ENCODE measurements at places on chromosomes 5 and 9.

DNA sequence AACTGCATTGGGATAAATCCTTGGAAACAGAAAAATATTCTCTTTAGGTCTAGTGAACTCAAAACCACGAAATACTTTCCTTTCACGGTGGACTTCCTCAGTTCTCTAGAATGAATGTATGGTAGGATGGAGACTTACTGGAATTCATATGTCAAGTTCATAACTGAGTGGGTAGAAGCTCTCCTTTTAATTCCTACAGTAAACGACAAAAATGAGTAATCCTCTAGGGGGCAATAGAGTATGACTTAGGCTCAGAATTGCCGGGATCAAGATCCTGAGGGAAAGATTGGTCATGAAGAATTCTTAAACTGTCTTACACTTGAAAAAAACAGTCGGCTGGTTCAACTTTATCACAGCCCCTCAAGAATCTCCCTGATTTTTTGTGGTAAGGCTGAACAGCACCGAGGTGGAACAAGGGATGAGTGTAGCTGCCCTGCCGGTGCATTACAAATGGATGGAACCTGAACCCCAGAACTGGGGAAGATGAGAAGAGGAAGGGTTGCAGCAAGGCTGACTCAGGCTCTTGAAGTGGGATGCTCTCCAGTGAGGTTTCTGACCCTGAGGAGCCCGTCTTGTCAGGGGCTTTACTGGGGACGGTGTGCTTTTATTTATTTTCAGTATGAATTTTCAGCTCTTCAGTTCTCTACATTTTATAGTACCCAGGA is 14.0 kb upstream of the LOX start:
- no peak for DNase-seq

- DNase-seq, result no peak
Measured at GRCh38 chr5:85170183-85170582, 785.5 kb upstream of the EDIL3 start.

DNA sequence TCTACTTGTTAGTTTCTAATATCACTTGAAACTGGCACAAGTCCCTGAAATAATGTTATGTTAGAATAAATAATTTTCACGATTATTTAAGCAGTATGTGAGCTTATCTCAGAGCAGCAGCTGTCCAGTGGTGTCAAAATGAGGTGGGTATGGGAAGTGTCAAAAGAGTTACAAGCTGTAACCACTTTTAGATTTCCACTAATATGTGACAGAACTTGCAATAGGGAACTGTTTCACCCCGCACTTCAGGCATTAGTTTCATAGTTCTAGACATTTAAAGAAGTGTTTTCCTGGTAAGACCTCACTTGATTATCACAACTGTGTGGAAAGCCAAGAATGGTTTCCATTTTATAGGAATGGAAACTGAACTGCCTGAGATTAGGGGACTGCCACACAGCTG is 2.9 kb upstream of the ISCA1 start:
- no peak for DNase-seq

DNA sequence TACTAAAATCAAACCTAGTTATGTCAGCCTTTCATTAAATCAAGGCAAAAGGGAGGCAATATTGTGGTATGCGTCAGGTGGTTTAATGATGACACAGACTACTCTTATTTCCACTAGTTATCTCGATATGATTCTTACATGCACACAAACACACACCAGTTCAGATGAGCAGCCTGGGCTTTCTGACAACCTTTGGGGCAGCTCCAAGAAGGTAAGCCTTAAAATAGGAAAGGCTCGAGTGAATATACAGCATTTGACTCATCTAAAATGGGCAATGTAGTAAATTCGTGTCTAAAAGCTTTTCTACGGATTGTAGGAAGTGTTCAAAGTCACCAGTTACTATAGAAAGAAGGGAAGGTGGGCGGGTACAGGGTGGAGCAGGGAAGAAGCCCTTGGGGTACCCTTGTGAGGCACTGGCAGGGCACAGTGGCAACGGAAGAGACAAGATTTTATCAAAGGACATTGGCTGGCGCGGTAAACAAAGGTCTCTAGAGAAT is 1.9 kb downstream of the ANKH start:
- DNase-seq, result peak; percentile 23

DNA sequence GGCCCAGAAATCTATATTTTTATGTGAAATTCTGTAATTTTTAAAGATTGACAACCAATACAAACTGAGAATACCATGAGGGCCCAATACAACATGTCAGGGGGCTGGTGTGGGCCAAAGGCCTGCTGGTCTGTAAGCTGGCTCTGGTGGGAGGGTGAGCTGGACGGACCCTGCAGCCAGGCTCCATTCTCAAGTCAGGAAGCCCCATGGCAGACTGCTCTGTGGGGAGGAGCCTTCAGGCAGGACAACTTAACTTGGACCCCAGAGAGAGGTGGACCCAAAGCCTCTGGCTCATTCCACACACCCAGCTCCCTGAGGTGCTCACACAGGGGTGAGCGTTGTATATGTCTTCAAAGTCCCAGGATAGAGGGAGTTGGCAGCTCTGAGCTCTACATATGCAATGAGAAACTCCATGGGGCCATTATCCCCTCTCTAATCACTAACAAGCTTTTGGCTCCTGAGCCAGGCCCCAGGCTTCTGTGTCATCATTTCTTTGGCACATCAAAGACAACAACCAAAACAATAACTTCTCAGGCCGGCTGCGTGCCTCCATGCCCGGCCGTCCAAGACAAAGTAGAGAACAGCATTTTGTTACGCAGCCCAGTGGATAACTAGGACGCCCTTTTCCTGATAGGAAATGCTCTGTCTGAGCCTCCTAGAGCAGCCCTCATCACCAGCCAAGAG is 6.4 kb downstream of the SEPTIN8 start:
- DNase-seq, result no peak

GRCh38 chr5:137303509-137303908 is 195.6 kb downstream of the SPOCK1 start:
- no peak for DNase-seq

DNA sequence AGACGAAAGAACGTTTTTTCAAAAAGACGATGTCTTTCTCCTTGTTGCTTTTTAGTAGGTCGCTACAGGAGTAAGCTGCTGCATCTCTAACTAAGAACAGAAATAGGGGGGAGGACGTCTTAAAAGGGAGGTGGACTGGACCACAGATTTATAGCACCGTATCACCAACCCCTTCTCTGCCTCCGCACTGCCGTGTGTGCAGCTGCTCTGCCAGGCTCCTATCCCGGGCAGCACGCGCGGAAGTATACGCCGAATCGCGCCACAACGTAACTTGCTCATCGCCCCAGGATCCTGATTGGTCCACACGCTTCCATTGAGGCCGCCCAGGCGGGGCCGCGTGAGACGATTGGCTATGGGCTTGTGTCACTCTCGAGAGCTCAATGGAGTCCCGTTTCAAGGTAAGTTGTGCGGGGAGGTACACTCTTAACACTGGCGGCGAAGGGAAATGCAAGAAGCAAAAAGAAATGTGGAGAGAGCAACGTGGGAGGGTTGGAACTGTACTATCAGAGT is at the start of gene ELAVL2:
ELAVL2 (minus strand) TSS at position 121 of the 510 bp plus-strand sequence. CDS start 64,006 bp downstream, outside the sequence.
- DNase-seq, result no peak

- no peak for DNase-seq
Measured at GRCh38 chr5:163916861-163917260, 411.4 kb downstream of the MAT2B start.

DNA sequence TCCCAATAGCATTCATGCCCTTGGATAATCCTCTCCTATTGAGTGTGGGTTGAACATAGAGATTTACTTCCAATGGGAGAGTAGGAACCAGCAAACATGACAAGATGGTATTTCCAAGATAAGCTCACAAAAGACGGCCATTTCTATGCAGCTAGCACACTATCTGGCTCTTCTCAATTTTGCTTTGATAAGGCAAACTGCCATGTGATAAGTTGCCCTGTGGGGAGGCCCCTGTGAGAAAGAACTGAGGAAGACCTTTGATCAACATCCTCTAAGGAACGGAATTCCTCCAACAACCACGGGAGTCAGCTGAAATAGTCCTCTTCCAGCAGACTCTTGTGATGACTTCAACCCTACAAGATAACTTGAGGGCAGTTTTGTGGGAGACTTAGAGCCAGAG is 211.9 kb upstream of the TRPM3 start:
- DNase-seq, result no peak

DNA sequence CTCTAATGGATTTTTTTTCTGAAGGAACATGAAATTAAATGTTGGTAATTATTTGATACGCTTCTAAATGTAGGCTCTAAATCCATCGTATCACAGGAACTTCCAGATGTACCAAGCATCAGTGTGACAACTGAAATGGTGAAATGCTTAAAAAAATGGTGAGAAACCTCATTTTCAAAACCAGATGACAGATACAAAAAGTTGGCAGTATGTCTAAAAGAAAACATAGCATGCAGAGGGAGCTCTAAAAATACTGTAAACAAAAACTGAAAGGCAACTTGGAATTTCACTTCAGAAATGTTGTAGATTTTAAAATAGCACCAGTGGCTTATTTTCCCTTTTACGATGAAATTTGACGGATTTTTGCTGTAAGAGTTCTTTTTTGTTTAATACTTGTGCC is 1043.6 kb upstream of the WWC1 start:
- DNase-seq, result no peak

- no peak for DNase-seq
Measured at GRCh38 chr9:115944166-115944948, 209.2 kb upstream of the PAPPA start.

DNA sequence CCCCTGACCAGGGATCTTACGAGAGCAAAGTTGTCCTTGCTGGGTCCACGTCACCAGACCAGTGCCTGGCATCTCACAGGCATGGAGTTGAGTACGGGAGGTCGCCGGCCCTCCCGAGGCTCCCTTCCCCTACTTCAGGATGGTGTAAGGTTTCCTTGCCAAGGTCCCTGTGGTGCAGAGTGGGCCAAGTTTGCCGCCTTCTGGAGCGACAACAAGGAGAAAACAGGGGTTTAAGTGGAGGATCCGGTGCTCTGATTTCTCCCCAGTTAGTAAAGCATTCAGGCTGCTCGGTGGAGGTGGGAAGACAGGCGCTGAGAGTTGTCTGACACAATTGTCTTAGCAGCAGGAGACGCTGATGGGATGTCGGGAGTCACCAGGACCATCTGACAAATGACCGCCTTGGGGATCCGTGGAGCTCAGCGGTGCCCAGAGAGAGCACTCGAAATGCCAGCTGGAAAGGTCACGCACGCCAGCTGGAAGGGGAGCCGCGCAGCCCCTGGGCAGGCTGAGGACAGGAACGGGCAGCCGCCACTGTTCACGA is 37.3 kb downstream of the ADAMTS2 start:
- DNase-seq, result no peak

DNA sequence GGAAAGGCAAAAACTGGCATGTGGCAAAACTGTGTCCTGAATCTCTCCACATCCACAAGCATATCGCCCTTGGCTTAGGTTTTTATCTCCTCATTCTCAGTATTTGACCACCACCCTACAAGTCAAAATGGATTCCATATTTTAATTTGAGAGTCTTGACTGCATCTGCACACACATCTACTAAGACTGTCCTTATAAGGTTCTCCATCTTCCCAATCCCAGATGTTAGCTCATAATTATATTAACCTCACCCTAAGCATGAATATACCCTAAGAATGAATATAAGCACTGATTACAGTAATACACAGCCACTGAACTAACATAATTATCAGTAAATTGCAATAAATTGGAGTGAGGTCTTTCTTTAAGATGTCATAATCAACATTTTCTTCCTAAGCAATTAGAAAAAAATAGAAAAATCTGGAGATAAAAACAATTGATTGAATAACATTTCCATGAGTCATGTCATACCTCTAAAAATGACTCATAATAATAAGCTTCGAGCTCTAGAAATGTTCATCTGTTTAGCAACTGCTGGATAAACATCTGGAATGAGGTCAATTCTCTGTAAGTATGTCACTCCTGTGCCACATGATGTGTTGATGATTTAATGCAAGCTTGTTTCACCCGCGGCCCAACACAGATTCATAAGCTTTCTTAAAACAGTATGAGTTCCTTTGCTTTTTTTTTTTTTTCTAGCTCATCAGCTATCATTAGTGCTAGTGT is 39.9 kb upstream of the PAM start:
- no peak for DNase-seq

- no peak for DNase-seq
Measured at GRCh38 chr9:114339130-114339908, 9.7 kb downstream of the ORM2 start.

- DNase-seq, result no peak
Measured at GRCh38 chr5:132785864-132786263, 8.8 kb upstream of the SEPTIN8 start.

DNA sequence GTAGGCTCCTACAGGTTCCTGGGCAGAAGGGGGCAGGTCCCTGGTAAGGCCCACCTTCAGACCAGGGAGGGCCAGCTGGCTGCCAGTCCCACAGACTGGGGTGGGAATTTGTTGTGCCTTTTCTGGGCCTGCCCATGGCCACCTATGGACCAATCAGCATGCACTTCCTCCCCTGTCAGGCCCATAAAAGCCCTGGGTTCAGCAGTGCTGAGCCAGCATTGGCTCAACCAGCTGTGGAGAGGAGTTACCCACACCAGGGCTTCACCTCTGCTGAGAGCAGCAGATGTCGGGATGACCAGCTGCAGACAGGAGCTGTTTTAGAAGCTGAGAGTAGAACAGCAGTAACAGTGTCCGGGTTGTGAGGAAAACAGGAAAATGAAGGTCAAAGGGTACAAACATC is 373.4 kb upstream of the ACO1 start:
- DNase-seq, result no peak

DNA sequence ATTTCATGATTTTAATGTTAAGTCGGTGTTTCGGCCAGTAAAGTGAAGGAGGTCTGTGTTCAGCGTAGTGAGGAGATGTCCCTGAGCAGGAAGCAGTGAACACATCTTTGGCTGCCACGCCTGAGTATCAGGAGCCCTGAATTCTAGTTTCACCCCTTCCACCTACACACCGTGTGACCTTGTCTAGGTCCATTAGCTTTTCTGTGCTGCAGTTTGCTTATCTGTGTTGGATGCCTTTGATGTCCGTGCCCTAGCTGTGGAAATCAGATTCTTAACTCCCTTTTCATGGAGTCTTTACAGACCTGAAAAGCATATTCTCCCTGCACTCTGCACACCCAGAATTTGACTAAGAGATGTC is 601 bp downstream of the FBXO38 start:
- no peak for DNase-seq

DNA sequence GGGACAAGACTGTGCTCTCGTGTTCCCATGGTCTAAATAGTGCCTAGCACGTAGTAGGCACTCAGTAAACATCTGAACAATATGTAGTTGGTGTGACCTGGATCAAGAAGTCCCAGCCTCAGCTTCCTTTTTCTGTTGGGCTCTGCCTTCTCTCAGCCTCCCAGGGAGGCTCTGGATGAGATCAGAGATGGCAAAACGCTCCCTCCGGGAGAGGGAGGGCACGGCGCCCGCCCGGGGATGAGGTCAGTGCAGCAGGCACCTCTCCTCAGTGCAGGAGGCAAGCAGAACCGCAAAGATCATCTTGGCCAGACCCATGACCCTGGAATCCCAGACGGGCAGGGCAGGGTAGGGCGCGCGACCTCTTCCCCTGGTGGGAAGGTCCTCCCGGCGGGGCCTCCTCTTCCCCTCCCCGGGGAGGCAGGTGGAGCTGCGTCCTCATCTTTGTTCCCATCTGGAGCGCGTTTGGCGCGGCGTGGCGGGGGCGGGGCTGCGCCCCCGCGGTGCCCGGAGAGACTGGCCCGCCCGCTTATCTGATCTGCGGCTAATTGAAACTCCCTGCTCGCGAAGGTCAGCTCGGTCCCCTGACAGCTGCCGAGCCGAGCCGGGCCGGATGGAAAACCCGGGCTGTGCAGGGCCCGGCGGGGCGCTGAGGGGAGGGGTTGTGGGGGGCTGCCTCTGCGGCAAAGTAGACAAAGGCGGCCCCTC is 60.9 kb downstream of the CXXC5 start:
- peak; percentile 74 for DNase-seq

- DNase-seq, result no peak
Measured at GRCh38 chr9:37935096-37935495, 31.2 kb upstream of the SLC25A51 start.

GRCh38 chr5:14263699-14264098 is 120.6 kb downstream of the TRIO start:
- peak; percentile 95 for DNase-seq

All from NCI-H526 treated with DMSO at 0.1 percent for 48 hours (cell line).